ENCODE measurements at places on chromosomes 6 and 20.

DNA sequence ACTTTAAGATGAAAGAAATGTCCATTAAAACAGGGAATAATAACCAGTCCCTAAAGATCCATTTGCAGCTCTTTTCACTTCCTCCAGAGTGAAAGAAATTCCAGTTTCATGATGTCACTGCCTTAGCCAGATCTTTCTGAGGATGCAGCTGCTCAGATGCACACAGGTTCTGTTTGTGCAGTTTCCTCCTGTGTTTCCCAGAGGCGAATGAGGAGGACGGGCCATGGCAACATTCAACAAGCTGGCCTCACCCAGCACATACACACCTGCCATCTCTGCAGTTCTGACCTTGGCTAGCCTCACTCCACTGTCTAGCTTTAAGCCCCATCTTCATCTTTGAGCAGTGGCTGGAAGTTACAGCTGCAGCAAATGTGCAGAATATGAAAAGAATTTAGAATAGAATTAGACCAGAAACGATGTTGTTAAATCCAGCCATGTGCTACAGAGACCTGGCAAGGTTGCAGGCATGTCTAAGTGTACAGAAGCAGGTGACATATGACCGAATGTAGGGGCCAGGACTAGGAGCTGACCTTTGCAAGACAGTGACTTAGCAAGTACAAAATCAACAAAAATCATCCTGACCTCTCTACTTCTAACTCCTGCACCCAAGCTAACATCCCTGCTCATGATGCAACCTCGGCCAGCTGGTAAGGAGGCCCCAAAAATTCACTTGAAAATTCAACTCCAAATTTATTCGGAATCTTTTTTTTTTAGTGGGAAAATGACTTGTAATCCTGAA, 35.0 kb downstream of the FAM50B start:
- DNase-seq = no peak

DNA sequence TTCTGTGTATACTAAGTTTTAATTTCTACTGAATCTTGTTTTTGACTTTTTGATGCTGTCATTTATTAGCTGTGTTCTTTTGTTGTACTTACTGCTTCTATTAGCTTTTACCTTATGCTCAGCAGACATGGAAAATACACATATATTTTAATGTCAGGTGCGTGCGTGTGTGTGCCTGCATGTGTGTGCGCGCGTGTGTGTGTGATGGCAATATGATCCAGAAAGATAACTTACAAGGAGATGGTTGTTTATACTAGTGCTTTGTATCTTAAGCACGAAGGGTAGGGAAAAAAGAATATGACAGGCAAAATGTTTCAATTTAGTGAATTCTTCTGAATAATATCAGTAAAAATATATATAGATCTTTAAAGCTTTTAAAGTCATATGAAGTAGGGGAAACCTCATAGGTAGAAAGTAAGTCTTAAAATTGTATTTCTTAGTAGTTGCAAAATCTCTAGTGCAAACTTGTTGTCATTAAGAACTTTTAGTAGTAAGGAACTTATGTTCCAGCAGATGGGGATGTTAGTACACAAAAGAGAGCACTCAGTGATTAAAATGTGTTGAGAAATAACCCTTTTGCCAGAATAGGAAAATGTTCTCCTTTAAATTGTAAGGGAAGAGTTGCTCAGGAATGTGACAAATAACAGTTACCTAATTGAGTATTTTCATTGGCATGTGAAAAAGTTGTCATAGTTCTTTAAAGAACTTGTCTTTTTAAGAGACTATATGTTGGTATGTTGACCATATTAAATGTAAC, 13.2 kb downstream of the QKI start:
- DNase-seq = no peak

DNA sequence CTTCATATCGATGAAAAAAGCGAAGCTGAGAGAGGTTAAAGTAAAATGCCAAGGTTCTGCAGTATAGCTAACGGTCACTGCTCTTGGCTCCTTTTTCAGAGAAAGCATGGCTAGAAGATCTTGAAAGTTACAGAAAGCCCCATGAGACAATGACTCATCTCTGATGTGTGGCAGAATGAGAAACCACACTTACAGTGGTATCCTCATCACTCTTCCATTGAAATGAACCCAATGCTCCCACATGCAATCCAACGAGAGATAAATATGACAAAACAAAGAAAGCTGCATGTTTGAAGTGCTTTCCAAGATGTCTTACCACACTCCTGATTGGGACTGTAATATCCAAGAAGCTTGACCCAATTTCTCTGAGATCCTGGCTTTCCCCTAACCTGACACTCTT, 694.9 kb downstream of the PRKN start:
- no peak for DNase-seq

- DNase-seq = no peak
These were observed 34.9 kb downstream of the COL12A1 start for GRCh38 chr6:75170691-75171560.

DNA sequence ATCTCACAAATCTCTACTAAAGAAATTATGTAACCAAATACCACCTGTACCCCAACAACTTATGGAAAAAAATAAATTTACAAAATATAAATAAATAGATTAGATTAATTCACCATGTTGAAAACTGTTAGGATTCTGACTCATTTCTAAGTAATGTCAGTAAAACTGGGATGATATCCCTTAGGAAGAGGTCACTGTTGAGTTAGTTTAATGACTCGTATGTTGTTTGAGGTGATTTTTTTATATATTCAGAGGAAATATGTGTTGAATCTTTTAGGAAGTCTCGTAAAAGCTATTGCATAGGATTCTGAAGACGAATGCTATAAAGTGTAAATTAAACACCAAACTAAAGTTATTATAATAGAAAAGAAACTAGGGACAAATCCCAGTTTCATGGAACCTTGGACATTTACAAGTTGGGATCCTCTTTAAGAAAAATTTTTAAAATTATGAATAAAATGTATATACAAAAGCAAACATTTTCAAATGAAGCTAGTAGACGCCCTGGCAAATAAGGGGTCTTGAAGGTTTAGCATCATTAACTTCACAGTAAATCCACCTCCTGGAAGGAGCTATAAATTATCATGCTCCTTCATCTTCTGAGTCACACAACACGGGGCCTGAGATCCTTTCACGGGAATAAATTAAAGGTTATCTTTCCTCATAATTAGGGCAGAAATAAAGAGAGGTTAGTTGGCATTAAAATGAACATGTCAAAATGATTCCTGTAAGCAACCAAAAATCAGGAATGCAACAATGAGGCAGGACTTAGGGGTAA, 37.0 kb upstream of the POU3F2 start:
- DNase-seq = no peak
